ENCODE measurements at places on chromosomes 16 and 17.

DNA sequence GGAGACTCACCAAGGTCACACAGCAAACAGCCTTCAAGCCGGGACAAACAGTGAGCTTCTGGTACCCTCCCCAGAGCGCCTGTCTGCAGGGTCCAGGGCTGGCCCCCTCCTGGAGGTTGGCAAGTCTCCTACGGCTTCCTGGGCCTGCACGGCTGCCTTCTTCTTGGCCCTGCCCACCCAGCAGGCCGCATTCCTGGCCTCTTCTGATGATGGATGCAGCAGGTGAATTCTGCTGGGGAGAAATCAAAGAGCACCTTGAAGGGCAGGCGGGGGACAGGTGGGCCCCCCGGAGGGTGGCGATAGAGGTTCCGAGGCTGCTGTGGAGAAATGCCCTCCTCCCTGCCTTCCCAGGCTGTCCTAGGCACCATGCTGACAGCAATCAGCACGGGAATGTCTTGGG, 3.8 kb upstream of the NOS2 start:
- peak; percentile 80 for DNase-seq

GRCh38 chr16:83682116-83682867, 125.5 kb upstream of the HSBP1 start:
- DNase-seq, result no peak

GRCh38 chr17:83200231-83200699, 120.9 kb downstream of the METRNL start:
- DNase-seq, result no peak

DNA sequence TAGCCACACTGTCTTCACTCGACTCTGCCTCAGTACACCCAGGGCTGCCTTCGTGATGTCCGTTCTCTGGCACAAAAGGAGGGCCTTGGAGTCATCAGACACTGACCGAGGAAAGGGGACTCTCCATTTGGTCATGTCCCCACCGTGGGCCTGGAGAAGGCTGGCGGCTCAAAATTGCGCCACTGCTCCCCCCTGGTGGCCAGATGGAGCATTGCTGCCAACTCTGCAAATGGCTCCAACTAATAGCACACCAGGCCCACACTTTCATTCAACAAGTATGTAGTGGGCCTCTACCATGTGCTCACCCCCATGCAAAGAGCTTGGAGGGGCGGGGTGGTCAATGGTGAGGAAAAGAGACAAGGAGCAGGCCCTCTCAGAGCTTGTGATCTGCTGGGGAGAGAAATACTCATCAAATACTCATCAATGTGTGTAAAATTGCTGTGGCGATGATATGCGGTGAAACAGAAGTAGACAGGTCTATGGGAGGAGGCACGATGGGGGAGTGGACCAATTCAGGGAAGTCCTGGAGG, 5.2 kb upstream of the GRIN2C start:
- peak; percentile 97 for DNase-seq

- no peak for DNase-seq
Observed at GRCh38 chr17:44979426-44979995, 11.4 kb upstream of the C1QL1 start.

GRCh38 chr17:1312261-1312870, 32.9 kb downstream of the TRARG1 start:
- peak; percentile 91 for DNase-seq

DNA sequence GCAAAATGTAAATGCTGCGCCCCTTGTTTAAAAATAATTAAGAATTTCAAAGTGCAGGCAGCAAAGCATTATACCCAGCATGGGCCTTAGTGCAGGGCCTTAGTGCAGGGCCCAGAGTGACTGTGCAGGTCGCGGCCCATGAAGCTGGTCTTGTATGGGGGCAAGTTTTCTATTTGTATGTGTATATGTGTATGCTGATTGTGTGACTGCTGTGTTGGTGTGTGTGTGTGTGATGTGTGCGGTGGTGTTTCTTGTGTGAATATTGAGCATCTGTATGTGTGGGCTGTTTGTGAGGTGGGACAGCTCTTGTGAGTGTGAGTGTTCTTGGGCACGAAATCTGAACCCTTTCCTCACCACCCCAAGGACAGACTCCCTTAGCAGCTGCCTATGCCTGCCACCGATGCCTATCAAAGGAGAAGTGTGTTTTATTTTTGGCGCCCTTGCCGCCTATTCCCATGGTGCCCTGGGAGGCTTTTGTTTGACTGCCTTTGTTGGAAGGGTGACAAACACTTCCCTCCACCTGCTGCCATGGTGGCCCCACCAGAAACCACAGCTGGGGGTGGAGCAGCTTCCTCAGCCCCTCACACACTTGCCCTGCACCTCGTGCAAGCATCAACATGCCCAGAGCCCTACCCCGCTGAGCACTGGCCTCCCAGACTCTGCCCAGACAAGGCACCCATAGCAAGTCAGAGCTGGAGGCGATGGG, 18.0 kb downstream of the CCR7 start:
- peak; percentile 48 for DNase-seq

DNA sequence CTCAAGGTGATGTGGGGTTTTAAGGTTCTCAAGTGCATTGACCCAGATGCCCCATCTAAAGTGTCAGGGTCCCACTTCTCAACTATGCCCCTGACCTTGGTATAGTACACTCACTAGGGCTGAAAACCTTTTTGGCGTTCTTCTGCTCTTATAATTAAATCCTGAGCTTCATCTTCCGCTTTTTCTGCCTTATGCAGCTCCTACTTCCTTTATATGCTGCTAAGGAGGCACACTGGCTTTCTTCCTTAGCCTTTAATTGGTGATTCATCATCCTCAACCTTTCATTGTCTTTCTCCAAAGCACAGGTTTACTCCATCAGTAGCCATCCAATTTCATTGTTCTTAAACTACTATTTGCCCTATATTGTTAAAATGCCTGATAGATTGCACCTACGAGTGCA, 5.3 kb upstream of the NF1 start:
- no peak for DNase-seq

DNA sequence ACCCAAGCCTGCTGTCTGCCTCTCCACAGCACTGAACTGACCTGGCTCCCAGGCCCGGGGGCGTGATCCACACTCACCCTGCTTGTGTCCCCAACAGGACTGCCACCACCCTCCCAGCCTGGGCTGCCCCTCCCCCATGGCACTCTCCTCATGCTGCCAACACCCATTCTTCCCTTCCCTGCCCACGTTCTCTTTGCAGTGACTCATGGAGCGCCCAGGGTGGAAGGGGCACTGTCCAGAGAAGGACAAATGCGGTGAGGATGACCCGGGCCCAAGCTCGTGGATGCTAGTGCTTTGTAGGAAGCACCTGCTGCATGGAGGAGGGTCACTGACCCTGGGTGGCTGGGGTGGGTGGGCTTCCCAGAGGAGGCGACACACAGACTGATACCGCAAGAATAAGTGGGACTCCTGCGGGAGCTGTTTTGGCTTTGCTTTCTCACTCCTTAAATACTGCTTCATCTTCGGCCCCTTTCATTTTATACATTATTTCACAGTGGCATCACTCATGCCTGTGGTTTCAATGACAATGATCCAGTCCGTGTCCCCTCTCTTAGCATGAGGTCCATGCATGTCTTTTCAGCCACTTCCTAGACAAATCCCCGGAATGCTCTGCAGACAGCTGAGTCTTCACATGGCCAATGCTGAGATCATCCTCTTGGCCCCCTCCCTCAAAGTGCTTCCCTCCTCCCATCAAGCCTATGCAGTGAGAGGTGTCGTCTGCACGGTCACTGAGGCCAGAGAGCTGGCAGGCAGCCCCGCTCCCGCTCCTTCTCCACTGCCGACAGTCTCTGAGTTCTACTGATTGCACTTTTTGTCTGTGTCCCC, 17.6 kb downstream of the CDK5R1 start:
- DNase-seq, result no peak

DNA sequence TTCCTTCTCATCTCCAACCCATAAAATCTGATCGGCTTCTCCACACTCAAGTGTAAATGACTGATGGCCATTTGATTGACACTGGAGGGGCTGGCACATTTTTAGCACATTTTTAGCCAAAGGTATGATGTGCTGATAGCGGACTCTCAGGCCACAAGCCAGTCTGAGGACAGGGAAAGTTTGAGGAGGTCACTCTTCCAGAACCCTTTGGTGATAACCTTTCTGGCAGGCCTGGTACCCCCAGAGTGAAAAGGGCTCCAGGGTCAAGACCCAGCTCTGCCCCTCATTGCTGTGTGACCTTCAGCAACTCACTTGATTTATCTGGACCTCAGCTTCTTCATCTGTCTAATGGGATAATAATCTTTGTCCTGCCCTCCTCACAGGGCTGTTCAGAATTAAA, 1.7 kb upstream of the NLRC5 start:
- no peak for DNase-seq

DNA sequence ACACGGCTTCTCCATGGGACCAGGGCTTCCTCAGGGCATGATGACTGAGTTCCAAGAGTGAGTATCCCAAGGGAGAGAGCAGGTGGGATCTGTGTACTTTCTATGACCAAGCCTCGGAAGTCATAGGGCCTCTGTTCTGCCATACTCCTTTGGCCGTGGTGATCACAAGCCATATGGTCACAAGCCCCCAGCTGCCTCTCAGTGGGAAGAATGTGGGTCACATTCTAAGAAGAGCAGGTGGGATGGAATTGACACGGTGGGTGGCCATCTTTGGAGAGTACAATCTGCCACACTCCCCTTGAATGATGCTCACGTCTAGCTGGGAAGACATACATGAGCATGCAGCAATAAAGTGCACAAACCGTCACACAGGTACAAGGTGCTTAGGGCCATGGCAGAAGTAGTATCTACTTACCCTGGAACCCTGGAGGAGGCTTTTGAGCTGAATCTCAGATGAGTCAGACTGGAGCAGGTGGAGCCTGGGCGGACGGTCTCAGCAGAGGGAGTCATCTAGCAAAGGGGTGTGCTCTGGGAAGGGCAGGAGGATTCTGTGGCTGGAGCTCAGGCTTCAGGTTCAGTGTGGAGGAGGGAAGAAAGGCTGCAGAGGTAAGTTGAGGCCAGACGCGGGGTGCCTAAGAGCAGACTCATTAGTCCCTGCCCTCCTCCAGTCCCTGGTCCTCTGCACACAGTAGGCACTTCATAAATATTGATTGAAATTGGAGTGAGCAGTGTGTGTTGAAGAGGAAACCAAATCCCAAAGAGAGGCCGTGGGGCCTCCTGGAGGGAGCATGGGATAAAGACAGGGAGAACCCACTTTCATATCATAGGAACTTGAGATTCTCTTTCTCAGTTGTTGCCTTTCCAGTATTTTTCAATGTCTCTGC, 26.6 kb downstream of the GOSR2 start:
- no peak for DNase-seq

DNA sequence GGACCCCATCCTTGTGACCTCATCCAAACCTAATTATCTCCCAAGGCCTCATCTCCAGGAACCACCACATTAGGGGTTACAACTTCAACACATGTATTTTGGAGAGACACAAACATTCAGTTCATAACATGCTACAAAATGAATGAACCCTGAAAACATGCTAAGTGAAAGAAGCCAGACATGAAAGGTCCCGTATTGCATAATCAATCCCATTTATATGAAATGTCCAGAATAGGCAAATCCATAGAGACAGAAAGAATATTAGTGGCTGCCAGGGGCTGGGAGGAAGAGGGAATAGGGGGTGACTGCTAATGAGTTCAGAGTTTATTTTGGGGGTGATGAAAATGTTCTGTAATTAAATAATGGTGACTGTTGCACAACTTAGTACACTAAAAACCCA, 3.7 kb upstream of the IL34 start:
- no peak for DNase-seq
